ENCODE measurements at places on chromosomes 5 and 9. TPM values are rescaled to one million over a fixed set of nuclear protein-coding genes. Genes with fewer than 3 reads are reported as not detected.
A peak's percentile ranks its signal among the peaks of the same experiment; 100 is the strongest.

DNA sequence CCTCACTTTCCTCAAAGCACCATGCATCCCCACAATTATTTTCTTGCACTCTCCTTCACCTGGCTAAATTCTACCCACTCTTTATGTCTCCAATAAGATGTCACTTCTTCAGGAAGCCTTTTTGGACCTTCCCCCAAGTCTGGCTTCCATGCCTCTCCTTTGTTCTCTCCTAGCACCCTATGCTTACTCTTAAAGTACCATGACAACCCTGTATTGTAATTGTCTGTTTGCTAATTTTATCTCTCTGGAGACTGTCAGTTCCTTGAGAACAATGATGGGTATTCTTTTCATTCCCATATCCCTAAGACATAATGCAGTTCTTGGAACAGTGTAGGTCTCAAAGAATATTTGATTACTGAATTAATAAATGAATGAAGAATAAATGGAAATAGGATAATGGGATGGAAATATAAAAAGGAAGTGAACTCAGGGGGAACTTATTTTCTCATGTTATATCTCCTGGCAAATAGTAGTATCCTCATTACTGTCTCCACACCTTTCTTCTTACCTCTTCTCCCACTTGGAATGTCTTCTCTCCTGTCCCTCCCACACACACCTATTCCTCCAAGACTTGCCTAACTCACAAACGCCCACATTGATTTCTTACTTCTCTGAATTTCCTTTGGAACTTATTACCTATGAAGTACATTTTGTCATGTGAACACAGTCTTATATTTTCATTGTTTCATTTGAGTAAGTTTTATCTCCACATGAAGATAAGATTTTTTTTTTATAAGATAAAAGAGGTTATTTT lies 499.1 kb downstream of the NFIB start:
- DNase-seq = no peak

GRCh38 chr5:140110646-140110957 lies 3.3 kb upstream of the PURA start:
- no peak for DNase-seq

- DNase-seq = no peak
These were observed 50.3 kb upstream of the PSD2 start for GRCh38 chr5:139745132-139745799.

DNA sequence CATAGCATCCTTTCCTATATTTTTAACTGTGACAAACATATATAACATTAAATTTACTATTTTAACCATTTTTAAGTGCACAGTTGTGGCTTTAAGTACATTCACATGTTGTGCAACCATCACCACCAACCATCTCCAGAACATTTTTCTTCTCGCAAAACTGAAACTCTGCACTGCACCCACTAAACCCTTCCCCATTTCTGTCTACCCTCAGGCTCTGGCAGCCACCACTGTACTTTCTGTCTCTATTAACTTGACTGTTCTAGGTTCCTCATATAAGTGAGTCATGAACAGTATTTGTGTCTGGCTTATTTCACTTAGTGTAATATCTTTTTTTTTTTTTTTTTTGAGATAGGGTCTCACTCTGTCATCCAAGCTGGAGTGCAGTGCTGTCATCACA lies 25.5 kb downstream of the KCNMB1 start:
- DNase-seq = no peak

Gene TBC1D13
- 24.9 TPM for total RNA-seq

Gene SLC27A6
- not detected for total RNA-seq

- no peak for DNase-seq
These were observed 602.6 kb upstream of the DAB2 start for GRCh38 chr5:40027400-40027799.

GRCh38 chr9:24900179-24900578 lies 354.5 kb upstream of the IZUMO3 start:
- DNase-seq = no peak

DNA sequence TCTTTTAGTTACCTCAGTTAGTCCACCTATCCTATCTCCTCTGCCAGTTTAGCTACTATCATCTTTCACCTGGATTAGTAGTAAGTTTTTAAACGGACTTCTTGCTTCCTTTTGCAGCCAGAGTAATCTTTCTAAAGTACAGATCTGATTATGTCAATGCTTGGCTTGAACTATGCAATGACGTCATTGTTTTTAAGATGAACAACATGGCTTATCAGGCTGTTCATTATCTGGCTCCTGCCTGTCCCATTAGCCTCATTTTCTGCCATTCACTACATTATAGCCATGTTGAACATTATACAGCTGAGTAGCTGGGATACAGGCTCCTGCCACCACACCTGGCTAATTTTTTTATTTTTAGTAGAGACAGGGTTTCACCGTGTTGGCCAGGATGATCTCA lies 98.7 kb downstream of the RANBP17 start:
- no peak for DNase-seq

Gene PTGDS
- 0.97 TPM for total RNA-seq

GRCh38 chr9:117815315-117815714 lies 111.1 kb downstream of the TLR4 start:
- DNase-seq = no peak

- no peak for DNase-seq
These were observed 108.4 kb downstream of the PSD2 start for GRCh38 chr5:139903795-139904565.

Gene OR1J1
- not detected for total RNA-seq

Gene GARIN3
- total RNA-seq = not detected

Gene SARDH
- total RNA-seq = 24.1 TPM

DNA sequence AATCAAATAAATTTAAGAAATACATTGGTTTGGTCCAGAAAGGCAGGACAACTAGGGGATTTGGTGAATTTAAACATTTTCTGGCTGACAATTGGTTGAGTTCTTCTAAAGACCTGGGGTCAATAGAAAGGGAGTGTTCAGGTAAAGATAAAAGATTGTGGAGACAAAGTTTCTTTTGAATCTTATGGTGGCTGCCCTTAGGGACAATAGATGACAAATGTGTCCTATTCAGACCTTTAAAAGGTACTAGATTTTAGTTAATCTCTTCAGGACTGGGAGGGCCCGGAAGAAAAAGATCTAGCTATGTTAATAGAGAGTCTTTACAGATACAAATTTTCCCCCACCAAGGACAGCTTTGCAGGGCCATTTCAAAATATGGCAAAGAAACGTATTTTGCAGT lies 35.9 kb downstream of the PLEKHG4B start:
- DNase-seq = no peak

Gene RNF224
- total RNA-seq = not detected

- DNase-seq = no peak
These were observed 31.3 kb downstream of the ISOC1 start for GRCh38 chr5:129125819-129126218.

Gene NR2F1-AS1
- not detected for total RNA-seq

GRCh38 chr5:78605611-78606010 lies 43.0 kb downstream of the LHFPL2 start:
- DNase-seq = no peak

GRCh38 chr9:23537192-23538066 lies 288.6 kb downstream of the ELAVL2 start:
- DNase-seq = no peak

Gene CYSRT1
- 0.63 TPM for total RNA-seq

- DNase-seq = no peak
These were observed 161.1 kb downstream of the TARS1 start for GRCh38 chr5:33601881-33602280.

Gene BAAT
- total RNA-seq = not detected

GRCh38 chr5:143061161-143061945 lies 291.2 kb downstream of the ARHGAP26 start:
- DNase-seq = no peak

GRCh38 chr9:95731876-95732275 lies 143.6 kb upstream of the ERCC6L2 start:
- no peak for DNase-seq

- no peak for DNase-seq
These were observed 972.6 kb upstream of the SEMA6A start for GRCh38 chr5:117547192-117547591.

- DNase-seq = no peak
These were observed 435.7 kb downstream of the NFIB start for GRCh38 chr9:13878241-13878711.

DNA sequence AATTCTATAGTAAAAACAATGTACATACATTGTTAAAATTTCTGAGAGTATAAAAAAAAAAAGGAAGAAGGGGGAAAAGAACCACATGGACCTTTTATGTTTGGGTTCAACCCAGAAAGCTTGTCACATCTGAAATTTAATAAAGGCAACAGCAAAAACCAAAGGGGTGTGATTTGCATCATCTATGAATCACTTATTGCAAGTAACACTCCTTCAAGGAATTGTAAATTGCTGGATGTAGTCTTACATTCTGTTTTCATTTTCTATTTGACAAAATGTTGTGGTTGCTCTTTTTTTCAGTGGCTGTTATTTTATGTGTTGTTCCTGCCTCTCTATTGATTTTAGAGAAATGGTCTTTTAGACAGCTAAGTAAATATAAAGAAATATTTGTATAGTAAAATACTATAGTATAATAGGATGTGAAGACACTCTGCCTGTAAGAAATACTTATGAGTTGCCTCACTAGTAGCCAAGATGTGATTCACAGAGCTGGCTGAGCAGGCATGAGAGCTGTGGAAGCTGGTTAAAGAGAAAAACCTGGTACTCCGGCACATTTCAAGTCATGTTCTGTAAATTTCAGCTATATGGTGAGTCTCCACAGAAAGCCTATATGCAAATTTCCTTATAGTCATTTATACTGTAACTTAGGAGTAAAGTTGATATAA lies 131.1 kb upstream of the CNTLN start:
- no peak for DNase-seq

Gene SYNPO
- total RNA-seq = 0.08 TPM

GRCh38 chr5:42005561-42006153 lies 80.6 kb downstream of the FBXO4 start:
- DNase-seq = peak; percentile 1

DNA sequence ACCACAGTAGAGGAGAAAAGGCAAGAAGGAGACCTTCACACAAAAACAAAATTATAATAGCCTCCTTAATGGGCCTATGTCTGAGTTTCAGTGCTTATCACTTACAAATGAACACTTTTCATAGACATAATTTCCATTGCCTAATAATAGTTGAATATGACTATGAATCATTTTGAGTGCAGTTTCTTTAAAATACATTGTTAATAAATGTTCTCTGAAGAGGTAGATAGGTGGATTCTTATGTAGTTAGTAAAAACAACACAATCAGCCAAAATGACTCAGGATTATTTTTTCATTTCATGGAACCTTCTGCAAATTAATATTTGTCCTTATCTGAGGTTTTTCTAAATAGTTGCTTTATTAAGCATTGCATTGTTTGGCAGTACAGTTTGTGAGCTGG lies 45.6 kb downstream of the DAPK1 start:
- DNase-seq = no peak

Gene WWC1
- total RNA-seq = not detected

GRCh38 chr9:91867740-91868139 lies 82.3 kb downstream of the ROR2 start:
- no peak for DNase-seq

DNA sequence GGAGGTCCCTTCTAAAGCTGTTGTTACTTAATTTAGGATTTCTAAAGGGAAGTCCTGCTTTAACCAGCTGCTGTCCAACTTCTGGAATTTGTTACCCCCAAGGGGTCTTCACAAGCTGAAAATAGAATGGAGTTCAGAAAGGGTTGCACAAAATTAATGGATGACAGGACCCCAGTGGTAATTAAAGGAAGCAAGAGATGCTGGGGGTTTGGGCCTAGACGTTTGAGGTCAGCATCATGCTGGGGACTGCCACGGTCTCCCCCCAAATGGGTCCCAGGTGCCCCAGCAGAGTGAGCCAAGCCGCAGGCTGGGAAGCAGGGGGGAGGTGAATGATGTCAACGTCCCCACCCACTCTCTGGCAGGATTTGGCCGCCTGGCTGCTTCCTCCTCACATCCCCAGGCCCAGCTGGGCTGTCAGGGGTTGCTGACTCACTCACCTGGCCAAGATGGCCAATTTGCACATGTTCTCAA lies 97.5 kb upstream of the ARAP3 start:
- DNase-seq = no peak

- DNase-seq = no peak
These were observed 227.3 kb upstream of the ITGA1 start for GRCh38 chr5:52560366-52560765.

GRCh38 chr5:141674747-141675146 lies 7.3 kb downstream of the ARAP3 start:
- no peak for DNase-seq

Gene TICAM2
- 0.93 TPM for total RNA-seq

DNA sequence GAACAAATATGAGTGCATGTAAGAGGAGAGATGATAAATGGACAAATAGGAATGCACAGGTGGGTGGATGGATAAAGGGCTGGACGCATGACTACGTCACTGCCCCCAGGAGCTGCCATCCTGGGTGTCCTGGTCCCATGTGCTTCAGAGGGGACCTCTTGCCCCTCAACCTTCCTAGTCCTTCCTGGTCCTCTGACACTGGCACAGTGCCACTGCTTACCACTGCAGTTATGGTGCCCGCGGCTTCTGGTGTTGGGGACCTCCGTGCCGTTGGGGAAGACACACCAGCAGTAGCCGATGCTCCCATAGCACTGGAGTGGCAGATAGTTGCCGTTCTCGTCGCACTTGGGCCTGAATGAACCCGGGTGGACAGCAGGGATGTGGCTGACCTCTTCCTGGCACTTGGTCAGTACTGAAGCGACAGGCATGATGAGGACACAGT lies 9.8 kb downstream of the CD74 start:
- no peak for DNase-seq

- no peak for DNase-seq
These were observed 156.1 kb upstream of the ADAMTSL1 start for GRCh38 chr9:18317896-18318295.

DNA sequence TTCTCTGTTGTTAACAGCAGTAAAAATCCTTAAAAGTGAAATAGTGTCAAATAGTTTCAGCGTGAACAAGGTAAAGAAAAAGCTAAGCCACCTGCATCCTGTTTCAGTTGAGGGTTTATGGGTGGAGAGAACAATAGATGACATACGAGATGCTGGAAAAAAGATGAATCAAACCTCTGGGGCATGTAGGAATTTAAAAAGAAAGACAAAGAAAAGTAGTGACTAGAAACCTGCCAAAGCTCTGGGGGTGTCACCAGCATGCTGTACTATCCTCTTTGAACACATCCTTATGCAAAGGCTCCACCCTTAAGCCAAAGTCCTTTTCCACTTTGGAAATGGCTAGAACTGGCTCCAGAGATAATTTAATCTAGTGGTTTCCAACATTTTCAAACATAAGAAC lies 22.2 kb downstream of the SCAI start:
- DNase-seq = no peak

- no peak for DNase-seq
These were observed 227.2 kb upstream of the ZNF608 start for GRCh38 chr5:124973661-124974060.

Gene STC2
- total RNA-seq = 28.3 TPM

- DNase-seq = no peak
These were observed 373.1 kb upstream of the WWC1 start for GRCh38 chr5:167918184-167918812.

Gene OR1J2
- 0.69 TPM for total RNA-seq

GRCh38 chr9:6757132-6757455 lies 679 bp upstream of the KDM4C start:
- no peak for DNase-seq

- DNase-seq = no peak
These were observed 22.7 kb downstream of the MED27 start for GRCh38 chr9:132056717-132057560.

Gene FAM114A2
- 41.7 TPM for total RNA-seq

All from naive thymus-derived CD4-positive, alpha-beta T cell (primary cell).